ENCODE measurements at places on chromosomes 3 and 15.

- DNase-seq, result no peak
Measured at GRCh38 chr15:58518626-58519025, 86.8 kb downstream of the LIPC start.

DNA sequence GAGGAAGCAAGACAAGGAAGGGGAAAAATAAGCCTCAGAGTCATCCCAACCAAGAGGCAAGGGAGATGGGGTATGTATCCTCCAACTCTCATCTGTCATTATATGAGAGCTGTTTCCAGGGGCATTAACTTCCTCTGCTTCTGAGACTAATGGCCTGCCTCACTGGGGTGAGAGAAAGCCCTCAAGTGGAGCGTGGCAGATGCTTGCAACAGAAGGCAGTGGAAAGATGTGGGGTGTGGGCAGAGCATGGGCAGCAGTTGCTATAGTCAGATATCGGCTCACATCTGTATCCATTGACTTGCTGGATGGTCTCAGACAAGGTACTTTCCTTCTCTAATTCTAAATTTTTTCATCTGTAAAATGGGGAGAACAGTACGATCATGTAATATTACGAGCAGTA, 81.7 kb upstream of the PLCL2 start:
- DNase-seq, result no peak

DNA sequence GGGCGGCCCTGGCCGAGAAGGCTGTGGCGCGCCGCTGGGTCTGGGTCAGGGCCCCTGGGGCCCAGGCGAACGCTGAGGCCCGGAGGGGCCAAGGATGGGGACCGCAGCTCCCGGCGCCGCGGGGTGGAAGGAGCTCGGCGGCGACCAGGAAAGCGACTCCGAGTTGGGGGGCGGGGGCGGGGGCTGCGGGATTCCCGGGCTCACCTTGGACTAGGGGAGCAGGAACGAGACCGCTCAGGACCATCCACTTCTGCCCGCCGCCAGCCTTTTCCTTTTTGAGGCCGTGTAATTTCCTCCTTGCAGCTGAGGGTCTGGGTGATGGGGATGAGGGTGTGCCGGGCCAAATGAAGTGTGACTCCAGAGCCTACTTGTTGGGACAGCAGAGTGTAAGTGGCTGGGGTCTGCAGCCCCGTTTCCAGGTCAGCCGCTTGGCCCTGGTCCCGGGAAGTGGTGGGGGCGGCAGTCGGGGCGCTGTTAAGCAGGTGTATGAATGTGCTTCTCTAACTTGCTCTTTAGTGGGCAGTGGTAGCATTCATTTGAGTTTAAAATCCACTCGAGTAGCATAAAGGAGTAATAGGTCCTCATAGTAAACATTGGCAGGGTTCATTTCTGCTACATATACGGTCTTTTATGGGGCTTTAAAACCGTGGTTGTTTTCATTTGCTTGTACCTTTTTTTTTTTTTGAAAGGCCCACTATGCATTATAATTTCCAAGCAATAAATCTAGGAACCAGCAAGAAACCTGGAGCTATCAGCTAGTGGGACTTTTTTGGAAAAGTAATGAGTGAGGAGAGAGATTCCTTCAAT, 717 bp downstream of the PXK start:
- DNase-seq, result no peak

GRCh38 chr15:99282121-99282520, 30.8 kb downstream of the LRRC28 start:
- DNase-seq, result no peak

- DNase-seq, result no peak
Measured at GRCh38 chr3:128190501-128190900, 37.2 kb downstream of the EEFSEC start.

DNA sequence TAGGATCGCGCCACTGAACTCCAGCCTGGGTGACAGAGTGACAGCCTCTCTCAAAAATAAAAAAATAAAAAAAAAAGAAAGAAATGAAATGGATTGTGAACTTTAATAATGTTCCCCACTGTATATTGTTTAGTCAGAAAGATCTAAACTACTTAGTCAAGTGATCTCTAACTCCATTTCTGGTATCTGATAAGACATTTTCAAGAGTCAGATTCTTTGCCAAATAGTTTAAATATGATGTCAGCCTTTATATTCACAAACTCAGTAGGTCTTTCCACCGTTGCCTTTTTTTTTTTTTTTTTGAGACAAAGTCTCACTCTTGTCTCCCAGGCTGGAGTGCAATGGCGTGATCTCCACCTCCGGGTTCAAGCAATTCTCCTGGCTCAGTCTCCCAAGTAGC, 29.0 kb upstream of the OSBPL11 start:
- no peak for DNase-seq

DNA sequence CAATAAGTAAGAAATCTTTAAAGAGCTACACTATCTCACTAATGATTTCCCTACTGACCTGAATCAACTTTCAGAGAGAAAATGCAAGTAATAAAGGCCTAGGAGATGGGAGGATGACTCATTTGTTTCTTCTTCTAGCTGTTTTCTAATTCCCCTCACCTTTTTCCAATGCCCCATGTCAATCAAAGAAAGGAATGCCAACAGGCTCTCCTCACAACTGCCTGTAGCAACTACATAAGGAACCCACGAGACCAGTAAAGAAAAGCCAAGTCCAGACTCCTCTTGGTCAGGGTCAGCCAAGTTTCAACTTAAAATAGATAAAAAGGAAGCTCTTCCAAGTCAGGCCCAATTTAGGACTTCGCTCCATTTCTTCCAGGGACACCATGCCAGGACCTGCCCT, 201.9 kb downstream of the TNIK start:
- DNase-seq, result no peak

DNA sequence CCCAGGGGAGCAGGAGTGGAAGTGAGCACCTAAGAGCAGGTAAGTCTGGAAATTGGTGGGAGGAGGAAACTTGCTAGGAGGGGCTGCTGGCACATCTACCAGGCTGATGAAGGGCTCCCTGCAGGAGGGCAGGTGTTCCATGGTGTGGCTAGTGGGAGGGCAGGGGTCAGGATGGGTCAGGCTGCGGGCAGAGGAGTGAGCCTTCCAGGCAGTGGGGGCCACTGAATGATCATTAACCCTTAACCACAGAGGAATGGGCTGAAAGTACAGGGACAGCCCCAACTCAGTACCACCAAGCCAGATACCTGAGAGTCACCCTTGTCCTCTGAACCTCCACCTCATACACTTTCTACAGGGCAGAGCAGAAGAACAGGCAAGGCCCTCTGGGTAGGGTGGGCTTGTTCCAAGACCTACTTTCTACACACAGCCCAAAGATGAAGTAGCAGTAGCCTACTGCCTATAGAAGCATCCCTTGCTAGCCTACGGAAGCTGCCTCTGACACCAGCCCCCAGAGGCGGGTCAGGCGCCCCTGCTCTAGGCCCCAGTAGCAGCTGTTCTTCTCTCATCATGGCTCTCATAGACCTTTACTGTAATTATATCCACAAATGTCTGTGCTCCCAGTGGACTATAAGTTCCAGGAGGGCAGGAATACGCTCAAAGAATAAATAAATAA, 4.6 kb downstream of the RAB6B start:
- DNase-seq, result no peak

- no peak for DNase-seq
Measured at GRCh38 chr3:11624161-11624560, 19.6 kb downstream of the VGLL4 start.

DNA sequence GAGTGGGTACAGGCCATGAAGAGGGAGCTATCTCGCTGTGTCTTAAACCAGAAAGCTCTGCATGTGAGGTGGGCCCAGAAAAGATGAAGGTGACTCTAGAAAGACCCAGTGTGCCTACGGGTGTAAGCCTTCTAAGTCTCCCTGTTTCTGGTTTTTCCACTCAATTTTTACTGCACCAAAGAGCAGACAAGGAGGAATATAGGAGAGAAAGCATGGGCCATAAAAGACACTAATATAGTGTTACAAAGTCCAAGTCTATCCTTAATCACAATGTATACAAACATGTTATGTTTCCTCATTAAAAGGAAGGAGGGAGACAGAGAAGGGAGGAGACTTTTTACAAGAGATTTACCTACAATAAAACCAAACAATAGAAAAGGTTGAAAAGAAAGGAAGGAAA, 24.1 kb upstream of the ZKSCAN7 start:
- DNase-seq, result no peak

Measured in stimulated activated CD8-positive, alpha-beta memory T cell treated with anti-CD3 and anti-CD28 coated beads, Interleukin-2, amount 100 ng/mL, for 1 hour (primary cell).